ENCODE measurements at places on chromosomes 13 and 19.

- DNase-seq, result peak; percentile 82
These were observed 990 bp upstream of the ZMYM2 start for GRCh38 chr13:19957320-19958154.

- DNase-seq, result no peak
These were observed 39.9 kb downstream of the ZNF611 start for GRCh38 chr19:52694921-52695320.

DNA sequence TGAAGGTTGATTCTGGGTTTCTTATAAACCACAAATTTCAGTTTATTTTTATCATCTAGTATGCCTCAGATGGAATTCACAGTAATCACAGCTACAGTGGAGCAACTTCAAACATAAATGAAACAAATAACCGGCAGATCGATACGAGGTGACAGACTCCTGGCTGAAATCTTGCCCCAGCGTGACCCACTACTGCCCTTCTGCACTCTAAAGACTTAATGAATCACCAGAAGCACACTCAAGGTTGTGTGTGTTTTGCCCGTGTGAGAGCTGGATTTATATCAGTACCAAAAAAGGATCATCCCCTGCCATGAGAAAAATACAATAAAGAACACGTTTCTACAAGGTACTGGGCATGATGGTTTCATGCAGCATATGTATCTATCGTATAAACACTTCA is 161.7 kb downstream of the KLF12 start:
- DNase-seq, result no peak

DNA sequence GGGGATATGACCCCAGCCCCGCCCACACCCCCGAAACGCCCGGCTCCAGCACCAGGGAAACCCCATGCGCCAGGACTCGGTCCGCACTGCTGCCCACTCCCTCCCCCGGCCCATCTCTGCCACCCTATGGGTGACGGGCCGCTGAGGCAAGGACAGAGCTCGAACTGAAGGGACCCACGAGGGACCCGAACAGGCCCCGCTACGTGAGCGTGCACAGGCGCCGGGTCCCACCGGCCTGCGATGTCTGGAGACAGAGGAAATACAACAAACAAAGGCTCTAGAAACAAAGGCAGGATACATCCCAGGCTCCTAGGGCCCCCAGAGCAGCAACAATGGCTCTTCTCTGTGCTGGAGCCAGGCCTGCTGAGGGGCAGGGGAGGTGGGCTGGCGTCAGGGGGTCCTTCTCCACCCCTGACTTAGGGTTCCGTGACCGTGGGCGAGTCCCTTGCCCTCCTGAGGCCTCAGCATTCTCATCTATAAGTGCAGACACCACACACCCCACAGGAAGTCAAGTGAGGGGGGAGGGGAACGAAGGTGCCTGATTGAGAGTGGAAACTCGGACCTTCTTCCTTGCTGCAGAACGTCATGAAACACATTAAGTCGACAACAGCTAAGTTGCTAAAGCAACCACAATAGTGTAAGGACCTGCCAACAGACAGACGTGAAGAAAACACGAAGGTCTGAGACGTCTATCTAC is 3.1 kb downstream of the ABHD17A start:
- peak; percentile 47 for DNase-seq

GRCh38 chr19:18465214-18465963 is 27.5 kb upstream of the ISYNA1 start:
- DNase-seq, result no peak

DNA sequence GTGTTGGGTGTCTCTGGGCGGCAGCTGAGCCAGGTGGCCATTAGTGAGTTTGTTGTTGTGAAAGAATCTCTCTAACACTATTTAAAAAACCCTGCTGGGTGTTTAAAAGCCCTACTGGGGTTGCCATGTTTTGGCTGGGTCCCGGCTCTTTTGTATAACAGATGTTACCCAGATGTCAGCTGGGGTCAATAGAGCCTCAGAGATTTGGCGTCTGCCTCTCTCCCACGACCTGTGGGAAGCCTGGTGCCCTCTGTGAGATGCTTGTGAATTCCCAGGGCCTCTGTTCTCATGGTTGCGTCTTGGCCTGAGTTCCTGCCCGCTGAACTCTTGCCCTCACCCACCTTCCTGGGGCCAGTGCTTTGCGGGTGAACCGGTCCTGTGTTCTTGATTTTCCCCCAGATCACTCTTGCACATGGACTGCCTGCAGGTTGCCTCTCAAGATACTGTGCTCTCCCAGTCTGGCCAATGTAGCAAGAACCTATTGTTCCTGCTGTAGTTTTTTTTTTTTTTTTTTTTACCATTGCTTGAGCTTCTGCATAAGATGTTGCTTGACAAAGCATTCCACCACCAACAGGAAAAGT is 9.5 kb downstream of the NFILZ start:
- DNase-seq, result no peak

DNA sequence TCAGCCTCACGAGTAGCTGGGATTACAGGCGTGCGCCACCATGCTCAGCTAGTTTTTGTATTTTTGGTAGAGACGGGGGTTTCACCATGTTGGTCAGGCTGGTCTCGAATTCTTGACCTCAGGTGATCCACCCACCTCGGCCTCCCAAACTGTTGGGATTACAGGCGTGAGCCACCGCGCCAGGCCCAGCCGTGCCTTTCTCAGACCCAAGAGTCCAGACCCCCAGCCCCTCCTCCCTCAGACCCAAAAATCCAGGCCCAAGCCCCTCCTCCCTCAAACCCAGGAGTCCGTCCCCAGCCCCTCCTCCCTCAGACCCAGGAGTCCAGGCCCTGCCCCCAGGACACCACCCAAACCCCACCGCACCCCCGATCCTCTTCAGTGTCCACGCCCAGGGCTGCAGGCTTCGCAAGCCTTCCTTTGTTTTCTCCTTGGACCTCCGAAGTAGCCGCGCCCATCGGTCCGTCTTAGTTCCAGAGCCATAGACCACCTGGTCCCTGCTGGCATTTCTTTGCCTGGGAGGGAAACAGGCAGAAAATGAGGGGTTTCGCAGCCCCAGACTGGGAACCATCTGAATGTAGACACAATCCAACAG is 3.7 kb downstream of the TMC4 start:
- DNase-seq, result no peak

DNA sequence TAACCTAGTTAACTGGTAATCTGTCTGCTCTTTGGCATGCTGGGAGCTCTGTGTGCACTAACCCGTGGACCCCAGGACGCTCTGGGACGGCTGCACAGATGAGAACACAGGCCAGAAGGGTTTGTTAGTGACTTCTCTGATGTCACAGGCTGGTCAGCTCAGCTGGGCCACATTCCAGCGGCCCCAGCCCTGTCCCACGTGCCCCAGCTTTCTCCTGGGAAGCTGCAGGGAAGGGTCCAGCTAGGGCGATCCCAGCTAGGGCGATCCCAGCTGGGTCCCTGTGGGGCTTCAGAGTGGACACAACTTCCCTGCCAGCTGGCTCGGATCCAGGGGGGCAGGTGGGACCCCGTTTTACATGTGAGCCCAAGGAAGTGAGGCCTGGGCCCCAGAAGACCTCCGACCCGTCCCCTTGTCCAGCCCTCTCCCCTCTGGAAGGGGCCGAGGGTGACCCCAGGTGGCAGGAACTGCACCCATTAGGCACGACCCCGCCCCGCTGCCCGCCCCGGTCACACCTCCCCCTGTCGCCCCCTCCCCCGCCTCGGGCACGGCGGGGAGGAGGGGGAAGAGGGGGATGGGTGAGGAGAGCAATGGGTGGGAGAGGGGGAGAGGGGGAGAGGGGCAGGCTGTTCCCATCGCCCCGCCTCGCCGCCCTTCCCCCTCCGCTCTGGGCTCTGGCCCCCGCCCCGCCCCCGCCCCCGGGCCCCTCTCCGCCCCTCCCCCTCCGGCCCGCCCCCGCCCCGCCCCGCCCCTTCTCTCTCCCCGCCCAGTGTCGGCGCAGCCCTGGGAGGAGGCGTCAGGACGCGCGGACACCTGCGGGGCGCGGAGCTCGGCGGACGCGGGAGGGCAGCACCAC is 75.2 kb upstream of the MCF2L start:
- DNase-seq, result no peak

DNA sequence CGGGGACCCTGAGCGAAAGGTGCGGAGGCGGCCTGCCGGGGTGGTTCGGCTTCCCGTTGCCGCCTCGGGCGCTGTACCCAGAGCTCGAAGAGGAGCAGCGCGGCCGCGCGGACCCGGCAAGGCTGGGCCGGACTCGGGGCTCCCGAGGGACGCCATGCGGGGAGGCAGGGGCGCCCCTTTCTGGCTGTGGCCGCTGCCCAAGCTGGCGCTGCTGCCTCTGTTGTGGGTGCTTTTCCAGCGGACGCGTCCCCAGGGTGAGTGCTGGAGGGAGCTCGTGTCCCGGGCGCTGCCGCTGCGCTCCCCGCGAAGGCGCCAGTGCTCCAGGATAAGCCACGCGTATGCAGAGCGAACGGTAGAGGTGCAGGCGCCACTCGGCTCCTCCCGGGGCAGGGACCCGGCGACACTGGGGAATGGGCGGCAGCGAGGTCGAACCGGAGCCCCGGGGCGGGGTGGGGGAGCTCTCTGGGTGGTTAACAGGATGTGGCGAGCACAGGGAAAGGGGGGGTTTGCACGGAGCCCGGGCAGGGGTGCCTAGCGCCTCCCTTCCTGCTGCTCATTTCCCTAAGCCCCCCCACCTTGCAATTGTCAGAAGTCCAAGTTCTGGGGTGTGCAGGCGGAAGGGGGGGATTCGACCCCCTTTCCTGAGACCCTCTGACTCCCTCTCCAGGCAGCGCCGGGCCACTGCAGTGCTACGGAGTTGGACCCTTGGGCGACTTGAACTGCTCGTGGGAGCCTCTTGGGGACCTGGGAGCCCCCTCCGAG is at the start of gene IL27RA:
IL27RA (plus strand) TSS at position 44 of the 762 bp plus-strand sequence; CDS start at position 155, 111 bp downstream.
- DNase-seq, result peak; percentile 73

DNA sequence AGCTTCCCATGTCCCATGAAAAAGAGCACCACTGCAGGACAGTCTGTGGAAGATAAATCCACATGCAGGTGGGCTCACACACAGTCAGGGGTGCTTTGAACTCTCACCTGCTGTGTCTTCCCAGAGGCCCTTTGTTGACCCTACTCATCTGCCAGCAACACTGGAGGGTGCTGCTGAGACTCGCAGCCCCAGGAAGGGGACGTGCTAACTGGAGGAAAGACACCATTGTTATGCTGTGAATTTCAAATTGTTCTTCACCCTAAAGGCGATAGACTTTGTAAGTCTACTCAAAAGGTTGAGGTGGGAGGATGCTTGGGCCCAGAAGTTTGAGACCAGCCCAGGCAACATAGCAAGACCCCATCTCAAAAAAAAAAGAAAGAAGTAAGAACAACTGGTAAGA is 107.3 kb upstream of the SERP2 start:
- DNase-seq, result no peak

- DNase-seq, result no peak
These were observed 11.9 kb upstream of the NOTCH3 start for GRCh38 chr19:15212711-15213110.

GRCh38 chr19:14035706-14036105 is 4.1 kb downstream of the IL27RA start:
- no peak for DNase-seq

GRCh38 chr13:45700971-45701900 is 884 bp upstream of the CBY2 start:
- no peak for DNase-seq

- DNase-seq, result no peak
These were observed 30.5 kb downstream of the ZNF146 start for GRCh38 chr19:36245210-36246005.

DNA sequence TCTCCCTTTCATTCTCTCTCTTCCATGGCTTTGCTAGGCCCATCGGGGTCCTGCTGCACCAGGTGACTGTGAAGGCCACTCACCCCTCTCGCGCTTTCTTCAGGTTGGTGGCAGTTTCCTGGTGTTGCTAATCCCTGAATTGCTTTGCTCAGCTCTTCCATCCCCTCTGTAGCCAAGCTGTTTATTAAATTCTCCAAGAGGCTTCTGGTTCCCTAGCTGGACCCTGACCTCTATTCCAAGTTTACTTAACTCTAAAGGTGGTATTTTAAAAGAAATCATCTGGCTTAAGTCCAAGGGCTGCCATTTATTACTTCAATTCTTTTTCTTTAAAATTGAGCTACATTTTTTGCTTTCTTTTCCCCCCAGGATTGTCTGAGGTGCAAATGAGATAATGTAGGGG is 32.7 kb upstream of the MICU2 start:
- no peak for DNase-seq

DNA sequence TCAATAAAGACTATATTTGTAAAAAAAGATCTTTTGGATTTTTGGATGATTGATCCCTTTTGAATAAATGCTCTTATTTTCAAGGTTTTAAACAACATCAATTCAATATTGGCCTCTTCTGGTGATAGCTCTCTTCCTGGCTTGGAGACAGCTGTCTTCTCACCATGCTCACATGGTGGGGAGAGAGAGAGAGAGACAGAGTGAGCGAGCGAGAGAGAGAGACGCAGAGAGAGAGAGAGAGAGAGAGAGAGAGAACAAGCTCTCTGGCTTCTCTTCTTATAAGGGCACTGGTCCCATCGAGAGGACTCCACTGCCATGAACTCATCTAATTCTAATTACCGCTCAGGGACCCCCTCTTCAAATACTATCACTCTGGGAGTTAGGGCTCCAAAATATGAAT is 32.1 kb upstream of the FARP1 start:
- DNase-seq, result no peak

GRCh38 chr19:7488736-7489353 is at the start of gene PEX11G:
Gene PEX11G, minus strand, starts transcription at chr19:7489035. Its CDS starts 25 bp downstream, at chr19:7489010.
- peak; percentile 87 for DNase-seq

DNA sequence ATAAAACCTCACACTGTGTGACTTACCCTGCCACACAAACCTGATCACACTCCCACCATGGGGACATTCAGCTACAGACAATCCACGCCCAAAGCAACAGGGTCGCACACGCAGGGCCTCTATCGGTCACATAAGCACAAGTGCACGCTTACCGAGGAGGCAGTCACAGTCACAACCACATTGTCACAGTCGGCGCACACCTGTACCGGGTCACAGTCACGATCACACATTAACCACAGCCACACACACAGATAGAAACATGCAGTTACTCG is 579 bp downstream of the ZNF566 start:
- peak; percentile 19 for DNase-seq

DNA sequence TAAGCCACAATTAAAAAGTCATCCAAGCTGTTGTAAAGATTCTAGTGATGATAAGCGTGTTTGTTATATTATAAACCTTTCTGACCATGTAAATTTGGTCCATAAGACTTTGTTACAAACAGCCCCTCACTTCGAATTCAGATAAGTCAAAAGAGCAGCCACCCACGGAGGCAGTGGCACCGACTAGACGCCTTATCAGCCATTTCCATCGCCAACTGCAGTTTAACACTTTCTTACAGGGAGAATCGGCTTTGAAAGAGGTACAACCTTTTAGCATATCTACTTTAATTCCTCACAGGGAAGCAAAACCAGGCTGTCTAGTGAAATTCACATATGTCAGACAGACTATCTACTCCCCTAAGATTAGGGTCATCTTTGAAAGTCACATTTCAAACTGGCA is 47.5 kb downstream of the SOX21 start:
- DNase-seq, result no peak

GRCh38 chr19:18016209-18016910 is 8.4 kb downstream of the ARRDC2 start:
- DNase-seq, result no peak

- DNase-seq, result no peak
These were observed 6.9 kb downstream of the TIMM29 start for GRCh38 chr19:10935371-10936059.

GRCh38 chr13:31537052-31537451 is 202.3 kb upstream of the RXFP2 start:
- no peak for DNase-seq
